ENCODE measurements at places on chromosomes 6 and 20.
A peak's percentile ranks its signal among the peaks of the same experiment; 100 is the strongest.

- peak; percentile 56 for DNase-seq
Measured at GRCh38 chr6:73064266-73064665, 161.0 kb downstream of the KHDC1L start.

DNA sequence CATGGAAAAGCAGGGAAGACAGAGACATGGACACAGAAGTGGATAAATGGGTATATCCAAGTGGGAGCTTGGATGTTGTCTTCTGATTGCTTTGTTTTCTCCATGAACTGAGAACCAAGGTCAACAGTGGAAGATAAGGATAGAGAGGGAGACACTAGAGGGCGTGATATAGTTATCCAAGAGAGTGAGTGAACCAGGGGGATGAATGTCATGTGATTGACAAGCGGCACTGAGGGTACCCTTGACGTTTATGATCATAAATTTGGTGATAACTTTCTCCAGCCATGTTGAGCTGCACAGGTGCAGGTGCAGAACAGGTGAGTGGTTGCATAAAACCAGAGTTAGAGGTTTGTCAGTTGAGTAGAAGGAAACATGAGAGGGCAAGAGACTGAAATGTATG lies 20.7 kb downstream of the EBF4 start:
- no peak for DNase-seq

DNA sequence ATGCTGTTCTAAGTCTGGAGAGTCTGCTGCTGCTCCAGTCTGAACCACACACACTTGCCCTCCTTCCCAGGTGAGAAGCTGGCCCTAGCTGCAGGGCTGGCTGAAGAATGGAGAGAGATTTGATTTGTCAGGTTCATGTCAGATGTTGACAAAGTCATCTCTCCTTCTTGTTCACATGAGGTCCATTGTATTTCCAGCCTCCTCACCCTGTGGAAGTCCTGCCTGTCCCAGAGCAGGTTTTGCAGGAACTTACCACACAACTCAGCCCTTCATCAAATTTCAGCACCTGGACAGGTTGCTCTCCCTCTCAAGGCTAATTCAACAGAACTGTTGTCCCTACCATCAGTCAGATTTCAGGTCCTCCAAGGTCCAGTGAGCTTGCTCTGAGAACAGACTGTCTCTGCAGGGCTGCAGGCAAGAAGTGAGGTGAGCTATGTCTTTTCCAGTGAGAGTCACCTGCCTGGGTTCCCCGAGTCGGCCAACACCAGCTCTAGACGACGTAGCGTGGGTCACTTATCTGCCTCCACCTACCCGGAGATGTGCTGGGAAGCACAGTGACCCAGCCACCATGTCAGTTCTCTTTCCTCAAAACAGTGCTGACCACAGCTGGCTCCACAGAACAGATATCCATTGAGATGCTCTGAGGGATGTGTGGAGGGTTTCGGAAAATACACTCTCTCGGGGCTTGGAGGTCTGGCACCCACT lies 58.0 kb upstream of the CD93 start:
- no peak for DNase-seq

- no peak for DNase-seq
Measured at GRCh38 chr20:16405254-16405653, 168.0 kb downstream of the KIF16B start.

DNA sequence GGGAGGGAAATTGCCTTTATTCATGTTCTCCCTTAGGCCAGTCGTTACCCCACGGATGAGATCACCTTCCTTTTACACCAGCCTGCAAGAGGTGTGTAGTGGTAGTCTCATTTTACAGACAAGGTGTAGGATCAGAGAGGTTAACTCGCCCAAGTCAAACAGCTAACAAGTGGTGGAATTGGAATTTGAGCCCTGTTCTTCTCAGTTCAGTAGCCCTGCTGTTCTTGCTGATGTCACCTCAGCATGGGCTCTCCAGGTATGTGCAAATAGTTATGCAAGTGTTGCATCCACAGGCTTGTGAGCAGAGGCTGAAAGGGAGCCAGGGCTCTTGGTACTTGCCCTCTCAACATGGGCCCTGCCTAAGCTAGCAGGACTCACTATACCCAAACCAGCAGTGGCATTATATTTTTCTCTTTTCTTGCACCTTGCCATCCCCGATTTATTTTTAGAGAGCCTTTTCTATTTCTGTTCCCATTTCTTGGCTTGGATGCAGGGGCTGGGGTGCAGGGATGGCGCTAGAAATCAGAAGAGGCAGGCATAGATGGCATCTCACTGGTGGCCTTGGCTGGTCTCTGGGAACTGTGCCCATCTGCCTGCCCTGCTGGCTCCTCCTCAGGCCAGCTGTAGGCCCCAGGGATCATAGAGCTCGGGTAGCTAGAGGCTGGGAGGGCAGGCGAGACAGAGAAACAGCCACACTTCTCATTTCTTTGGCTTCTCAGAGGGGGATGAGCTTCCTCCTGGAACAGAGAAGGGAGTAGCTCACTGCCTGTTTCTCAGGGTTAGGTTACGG lies 18.2 kb downstream of the PPARD start:
- DNase-seq: peak; percentile 19

DNA sequence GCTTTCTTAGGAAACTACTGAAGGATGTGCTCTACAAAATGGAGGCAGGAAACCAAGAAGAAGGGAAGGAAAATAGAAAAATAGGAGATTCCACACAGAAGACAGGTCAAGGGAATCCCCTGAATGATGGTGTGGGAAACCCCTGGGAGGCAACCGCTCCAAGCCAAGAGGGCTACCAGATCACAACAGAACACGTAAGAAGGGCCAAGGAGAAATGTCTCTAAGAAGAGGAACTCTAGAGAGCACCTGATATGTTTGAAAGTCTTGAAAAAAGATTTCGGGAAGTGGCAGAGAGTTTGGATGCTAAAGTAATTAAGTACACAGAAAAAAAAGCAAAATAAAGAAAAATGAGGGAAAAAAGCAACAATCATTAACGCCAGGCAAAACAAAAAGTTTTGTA lies 7.1 kb downstream of the KIF13A start:
- no peak for DNase-seq

GRCh38 chr6:166647896-166648295 lies 20.8 kb upstream of the RPS6KA2 start:
- no peak for DNase-seq

DNA sequence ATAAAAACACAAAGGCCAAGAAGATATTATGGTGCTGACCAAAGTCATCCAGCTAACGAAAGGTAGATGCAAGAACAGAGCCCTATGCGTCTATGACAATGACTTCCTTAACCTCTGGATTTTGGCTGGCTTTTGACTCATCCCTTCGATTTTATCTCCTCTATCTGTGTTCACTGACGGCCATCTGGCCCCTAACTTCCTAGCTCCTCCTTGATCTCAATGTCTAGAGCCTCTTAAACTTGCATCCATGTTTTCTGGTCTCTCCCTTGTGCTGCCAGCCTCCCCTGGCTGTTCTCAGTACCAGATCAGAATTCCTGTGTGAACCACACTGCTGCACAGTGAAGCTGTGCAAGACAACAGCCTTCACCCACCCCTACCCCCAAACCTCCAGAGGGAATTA lies 452.9 kb downstream of the UTRN start:
- DNase-seq: no peak

- peak; percentile 63 for DNase-seq
Measured at GRCh38 chr20:53003420-53004154, 31.4 kb downstream of the TSHZ2 start.

DNA sequence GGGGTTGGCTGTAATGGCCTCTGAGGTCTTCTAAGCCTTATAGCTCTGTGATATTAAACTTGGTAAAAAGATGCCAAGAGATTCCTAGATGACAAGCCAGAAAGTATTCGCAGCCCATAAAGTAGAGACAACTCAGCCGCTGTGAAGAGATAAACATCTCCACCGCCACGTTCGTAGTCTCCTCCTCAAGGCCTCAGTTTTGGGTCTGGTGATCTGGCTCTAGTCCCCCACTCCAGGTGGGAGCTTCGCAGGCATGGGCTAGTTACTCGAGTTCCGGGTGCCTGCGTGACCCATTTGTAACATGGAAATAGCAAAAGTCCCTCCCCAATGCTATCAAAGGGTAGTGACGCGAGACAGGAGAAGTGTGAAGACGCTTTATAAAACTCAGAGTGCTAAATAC lies 28.3 kb upstream of the AFDN start:
- no peak for DNase-seq

- DNase-seq: no peak
Measured at GRCh38 chr6:135314543-135314942, 133.4 kb downstream of the MYB start.

- no peak for DNase-seq
Measured at GRCh38 chr20:60034231-60035110, 76.2 kb downstream of the CDH26 start.

- no peak for DNase-seq
Measured at GRCh38 chr20:35462351-35462750, 7.0 kb downstream of the CEP250 start.

DNA sequence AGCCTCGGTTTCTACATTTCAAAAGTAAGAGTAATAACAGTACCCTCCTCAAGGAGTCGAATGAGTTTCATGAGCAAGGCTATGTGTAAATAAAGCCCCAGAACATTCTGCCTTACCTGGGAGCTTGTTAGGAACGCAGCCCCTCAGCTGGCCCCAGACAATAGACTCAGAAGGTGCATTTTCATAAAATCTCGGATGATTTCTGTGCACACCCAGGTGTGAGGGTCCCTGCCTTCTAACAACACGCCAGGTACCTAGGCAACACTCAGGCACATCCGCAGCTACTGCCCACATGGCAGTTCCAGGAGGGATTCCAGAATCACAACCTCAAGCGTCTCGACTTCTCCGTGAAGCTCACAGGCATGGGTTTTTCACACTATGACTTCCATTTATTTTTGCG lies 226.5 kb upstream of the CDH4 start:
- DNase-seq: no peak

DNA sequence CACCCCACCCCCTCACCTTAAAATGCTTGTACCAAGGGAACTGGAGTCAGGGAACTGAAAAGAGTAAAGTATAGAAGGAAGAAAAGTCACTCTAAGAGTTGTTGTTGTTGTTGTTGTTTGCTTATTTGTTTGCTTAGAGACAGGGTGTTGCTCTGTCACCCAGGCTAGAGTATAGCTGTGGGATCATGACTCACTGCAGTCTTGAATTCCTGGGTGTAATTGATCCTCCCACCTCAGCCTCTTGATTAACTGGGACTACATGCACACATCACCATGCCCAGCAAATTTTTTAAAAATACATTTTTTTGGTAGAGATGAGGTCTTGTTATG lies 681.6 kb upstream of the GJE1 start:
- no peak for DNase-seq

DNA sequence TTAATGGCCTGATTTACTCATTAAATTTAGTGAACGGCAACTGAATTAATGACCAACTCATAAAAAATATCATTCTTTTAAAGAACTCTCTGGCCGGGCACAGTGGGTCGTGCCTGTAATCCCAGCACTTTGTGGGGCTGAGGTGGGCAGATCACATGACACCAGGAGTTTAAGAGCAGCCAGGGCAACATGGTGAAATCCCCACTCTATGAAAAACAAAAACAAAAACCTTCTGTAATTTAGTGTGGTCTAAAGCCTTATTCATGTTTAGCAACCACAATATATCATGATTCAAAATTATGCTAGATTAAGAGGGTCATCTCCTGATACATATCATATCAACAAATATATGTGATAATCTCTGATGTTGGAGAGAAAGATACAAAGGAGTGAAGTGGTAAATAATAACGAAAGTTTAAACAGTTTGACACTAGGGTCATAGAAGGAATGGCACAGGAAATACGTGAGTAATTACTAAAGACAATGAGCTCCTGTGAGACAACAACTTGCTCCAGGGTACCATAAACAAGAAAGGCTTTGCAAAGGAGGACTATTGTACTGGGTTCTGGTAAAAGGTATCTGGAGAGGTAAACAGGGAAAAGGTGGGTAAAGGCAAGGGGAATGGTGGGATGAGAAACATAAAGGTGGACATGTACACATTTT lies 5.7 kb downstream of the ELOVL4 start:
- DNase-seq: no peak

GRCh38 chr20:50610212-50610718 lies 81.1 kb downstream of the RIPOR3 start:
- DNase-seq: no peak

- DNase-seq: peak; percentile 74
Measured at GRCh38 chr6:165308926-165309731, at the start of gene C6orf118. C6orf118 (minus strand) TSS chr6:165309605; CDS start chr6:165309586, 19 bp downstream.

- DNase-seq: no peak
Measured at GRCh38 chr20:49572857-49573256, 4.9 kb upstream of the PTGIS start.

GRCh38 chr6:45297320-45297719 lies 30.8 kb upstream of the RUNX2 start:
- no peak for DNase-seq

DNA sequence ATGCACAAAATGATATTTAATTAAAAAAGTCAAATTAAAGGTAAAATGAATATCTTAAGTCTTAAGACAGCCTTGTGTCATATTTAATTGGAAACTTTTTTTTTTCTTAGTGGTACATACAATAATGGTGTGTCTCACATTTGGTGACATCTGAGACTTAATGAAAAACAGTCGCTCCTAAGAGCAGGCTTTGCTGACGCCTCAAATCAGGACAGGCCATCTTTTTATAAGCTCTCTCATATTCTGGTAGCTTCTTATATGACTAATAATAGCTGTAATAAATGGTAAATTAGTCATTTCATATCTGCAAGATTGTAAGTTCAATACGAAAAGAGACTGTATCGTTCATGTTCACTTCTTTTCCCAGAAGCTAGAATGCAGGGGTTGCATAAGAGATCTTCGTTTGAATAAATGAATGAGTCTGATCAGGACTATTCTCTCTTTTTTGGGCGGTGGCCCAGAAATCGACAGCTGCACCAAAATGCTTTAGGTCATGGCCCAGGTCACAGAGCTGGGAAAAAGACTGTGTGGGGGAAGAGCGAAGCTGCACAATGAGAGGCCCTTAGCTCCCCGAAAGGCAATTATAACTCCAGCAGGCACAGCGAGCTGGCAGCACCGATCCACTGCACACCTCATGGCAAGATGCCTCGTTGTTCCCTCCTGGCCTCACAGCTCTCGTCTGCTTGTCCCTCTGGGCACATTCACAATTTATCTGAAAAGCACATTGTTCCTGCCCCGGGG lies 69.4 kb downstream of the NRN1 start:
- DNase-seq: peak; percentile 46

GRCh38 chr20:2331901-2332565 lies 36.2 kb downstream of the TGM3 start:
- DNase-seq: no peak

GRCh38 chr20:39691151-39691862 lies 729.2 kb downstream of the DHX35 start:
- DNase-seq: peak; percentile 7

DNA sequence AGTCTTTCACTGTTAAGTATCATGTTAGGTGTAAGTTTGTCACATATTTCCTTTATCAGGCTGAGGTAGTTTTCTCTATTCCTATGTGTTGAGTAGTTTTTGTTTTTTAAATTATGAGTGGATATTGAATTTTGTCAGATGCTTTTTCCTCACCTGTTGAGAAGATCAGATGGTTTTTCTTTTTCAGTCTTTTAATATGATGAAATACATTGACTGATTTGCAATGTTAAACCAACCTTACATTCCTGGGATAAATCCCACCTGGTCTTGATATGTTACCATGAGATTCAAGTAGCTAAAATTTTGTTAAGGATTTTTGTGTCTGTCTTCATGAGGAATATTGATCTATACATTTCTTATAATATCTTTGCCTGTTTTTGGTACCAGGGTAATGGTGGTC lies 52.1 kb downstream of the FOXO3 start:
- DNase-seq: no peak

- no peak for DNase-seq
Measured at GRCh38 chr20:30486103-30486478, 771.4 kb upstream of the DEFB115 start.
